ENCODE measurements at places on chromosomes 4 and X.
A peak's percentile ranks its signal among the peaks of the same experiment; 100 is the strongest.

DNA sequence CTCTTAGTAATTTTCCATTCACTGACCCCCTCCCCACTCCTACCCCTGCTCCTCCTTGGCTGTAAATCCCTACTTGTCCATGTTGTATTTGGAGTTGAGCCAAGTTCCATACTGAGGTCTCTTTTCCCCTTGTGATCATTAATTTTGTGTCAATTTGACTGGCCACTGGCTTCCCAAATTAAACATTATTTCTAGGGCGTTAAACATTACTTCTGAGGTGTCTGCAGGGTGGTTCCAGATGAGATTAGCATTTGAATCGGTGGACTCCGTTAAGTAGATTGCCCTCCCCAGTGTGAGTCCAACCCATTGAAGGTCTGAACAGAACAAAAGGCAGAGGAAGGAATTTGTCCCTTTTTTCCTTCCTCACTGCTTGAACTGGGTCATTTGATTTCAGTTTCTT is 25.7 kb downstream of the SLC39A8 start:
- no peak for DNase-seq

DNA sequence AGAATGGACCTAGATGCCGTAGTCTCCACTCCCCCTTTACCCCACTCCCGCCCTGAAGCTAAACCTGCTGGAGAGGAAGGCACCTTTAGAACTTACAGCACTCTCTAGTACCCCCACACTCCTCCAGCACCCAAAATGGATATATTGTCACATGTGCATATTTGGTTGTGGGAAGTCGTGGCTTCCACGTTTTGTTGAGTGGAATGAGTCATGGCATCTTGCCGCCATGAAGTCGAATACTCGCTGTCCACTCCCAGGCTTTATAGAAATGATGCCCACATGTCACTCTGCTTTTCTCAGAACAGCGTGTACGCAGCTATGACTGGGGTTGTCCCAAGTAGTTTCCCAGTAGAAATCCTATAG is 545 bp downstream of the ABCE1 start:
- DNase-seq = peak; percentile 14

GRCh38 chr4:142405021-142405694 is 440.9 kb downstream of the INPP4B start:
- DNase-seq = peak; percentile 69

DNA sequence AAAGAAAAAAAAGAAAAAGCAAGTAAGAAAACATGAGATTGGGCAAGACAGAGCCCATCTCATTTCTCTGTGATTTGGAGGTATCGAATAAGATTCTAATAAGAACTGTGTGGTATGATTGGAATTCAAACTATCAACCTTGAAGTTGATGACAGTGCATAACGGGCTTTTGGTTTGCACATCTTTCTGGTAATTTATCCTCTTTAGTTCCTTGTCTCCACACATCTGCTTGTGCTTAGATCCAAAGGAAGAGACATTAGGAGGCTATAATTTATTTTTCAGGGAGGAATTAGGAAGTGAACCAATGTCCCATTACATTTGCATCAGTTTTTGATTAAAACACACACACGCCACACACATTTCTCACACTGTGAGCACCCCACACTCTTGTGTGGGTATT is 149.9 kb downstream of the ARSF start:
- no peak for DNase-seq

- no peak for DNase-seq
These were observed 290.8 kb upstream of the GIMD1 start for GRCh38 chr4:106659371-106659770.

DNA sequence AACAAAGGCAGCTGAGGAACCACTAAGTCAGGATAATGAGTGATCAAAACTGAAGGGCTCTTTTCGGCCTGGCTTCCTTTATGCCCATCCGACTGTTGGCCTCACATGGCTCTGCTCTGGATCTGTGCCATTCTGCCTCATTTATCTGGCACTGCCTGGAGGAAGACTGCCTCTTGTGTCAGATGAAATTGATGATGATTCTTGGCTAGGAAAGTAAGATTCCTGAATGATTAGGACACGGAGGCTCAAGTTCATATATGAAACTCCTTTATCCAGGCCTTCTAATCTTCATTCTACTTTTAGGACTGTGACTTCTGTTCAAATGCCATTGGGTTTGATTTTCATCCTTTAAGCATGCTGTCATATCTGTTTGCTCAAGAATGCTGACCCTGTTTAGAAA is 475.4 kb upstream of the RPS6KA3 start:
- DNase-seq = no peak

DNA sequence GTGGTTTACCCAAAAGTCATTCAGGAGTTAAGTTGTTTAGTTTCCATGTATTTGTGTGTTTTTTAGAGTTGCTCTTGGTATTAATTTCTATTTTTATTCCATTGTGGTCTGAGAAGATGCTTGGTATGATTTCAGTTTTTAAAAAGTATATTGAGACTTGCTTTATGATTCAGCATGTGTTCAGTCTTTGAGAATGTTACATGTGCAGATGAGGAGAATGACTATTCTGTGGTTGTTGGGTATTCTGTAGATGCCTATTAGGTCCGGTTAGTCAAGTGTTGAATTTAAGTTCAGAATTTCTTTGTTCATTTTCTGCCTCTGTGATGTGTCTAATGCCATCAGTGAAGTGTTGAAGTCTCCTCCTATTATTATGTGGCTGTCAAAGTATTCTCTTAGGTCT is 249.4 kb downstream of the ARHGAP10 start:
- no peak for DNase-seq

DNA sequence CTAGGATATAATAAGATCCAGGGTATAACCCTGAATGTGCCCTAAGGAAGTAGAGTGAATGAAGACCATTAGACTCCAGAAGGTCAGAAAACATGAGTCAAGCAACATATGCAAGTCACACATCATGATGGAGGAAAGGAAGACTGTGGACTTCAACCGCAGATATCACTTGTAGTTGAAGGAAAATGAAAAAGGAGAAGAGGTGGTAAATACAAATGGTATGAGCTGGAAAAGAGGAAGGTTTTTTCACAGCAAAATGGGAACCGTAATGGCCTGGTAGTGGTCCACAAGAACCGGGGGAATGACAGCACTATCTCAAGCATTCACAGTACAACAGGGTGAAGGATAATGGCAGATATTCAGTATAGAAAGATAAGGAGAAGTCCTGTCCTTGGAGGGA is 5.2 kb upstream of the SCFD2 start:
- no peak for DNase-seq

DNA sequence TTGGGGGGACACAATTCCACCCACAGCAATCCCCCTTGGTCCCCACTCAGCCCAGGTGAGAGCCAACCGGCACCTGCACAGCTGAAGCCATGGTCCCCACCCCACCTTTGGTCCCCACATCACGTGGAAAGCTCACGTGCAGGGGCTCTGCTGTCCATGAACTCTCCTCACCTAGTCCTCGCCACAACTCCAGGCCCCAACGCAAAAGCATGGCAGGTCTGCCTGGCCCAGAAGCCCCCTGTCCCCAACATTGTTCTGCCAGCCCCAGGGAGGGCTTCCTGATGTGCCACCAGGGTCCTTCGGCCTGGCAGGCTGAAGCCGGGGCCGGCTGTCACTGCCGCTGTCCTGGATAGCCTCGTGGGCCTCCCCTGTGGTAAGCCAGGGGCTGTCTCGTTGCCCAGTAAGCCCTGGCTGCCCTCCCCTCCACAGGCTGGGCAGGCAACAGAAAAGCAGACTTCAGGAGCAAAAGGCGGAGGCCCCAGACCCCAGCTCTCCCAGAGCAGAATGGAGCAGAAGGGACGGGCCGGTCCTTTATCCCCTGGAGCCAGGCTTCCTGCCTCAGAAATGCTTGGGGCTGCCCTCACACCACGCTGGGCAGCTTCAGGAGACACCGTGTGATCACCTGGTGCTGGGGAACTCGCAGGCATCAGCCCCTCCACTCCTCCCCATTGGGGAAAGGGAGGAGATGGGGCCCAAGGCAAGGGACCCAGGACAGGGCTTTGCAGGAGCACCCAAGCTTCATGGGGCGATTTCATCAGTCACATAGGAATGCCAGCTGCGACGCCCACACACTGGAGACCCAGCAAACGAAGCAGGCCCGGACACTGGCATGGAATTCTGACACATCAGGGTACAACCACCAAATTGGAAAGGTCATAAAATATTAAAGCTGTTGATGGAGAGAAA is 103.7 kb downstream of the ADRA2C start:
- DNase-seq = no peak

DNA sequence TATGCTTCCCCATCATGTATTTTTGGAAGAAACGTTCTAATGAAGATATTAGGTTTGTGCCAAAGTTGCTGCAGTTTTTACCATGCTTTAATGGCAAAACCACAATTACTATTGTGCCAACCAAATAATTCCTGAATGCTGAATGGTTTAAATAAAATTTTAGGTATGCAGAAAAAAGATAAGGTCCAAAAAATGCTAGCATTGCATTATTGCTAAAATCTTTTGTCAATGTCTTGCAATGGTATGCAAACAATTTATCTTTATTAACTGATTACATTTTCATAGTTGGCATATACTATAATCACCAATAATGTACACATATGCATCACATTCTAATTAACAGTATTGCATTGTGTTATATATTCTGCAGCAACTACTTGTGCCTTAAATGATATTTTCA is 1657.4 kb upstream of the IGFBP7 start:
- DNase-seq = no peak

DNA sequence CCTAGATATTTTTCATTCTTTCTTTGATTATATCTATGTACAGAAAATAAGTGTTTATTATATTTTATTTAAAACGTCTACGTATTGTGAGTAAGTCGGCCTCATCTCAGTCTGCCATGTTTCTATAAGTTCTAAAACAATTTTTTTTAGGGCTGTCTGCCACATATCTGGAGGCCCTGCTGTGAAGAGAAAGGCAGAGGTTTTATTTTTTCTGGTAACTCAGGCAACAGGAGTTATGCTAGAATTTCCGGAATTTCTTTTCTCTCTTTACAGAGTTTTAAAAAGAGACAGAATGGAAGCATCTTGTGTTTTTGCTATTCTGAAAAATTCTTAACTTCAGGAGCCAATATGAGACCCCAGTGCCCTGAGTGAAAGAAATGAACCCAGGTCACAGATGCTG is 1124.0 kb upstream of the TENM3 start:
- DNase-seq = no peak

DNA sequence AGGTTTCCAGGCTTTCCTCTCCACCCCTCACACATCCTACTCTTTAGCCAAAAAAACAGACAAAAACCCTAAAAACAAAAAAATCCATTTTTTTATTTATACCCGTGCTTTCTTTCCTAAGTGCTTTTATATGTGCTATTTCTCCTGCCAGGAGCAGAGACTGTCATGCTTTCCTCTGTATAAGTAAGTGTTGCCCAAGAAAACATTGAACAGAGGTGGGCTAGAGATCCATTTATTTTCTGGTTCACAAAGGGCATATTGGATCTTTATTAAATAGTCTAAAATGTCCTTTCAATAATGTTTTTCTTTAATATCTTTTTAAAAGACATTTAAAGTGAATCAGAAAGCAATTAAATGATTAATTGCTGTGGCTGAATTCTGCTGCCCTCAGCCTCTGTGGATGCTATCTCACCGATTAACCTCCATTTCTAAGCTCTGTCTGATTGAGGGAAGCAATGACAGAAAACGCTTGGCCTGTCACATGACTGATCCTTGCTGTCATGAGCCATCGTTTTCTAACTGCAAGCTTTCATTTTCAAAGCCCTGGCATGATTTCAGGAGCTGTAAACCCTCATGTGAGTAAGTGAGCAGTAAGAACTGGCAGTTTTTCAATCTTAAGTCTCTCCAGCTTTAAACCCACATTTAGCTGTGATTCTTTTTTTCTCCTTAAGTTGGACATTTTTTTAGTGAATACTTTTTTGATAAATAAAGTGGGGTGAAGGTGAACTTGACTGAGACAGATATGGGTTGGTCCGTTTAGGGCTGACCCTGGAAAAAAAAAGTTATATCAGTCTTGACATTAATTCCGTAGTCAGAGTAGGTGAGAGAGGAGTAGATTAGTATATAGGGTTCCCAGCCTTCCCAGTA is 180.7 kb upstream of the PGRMC2 start:
- peak; percentile 33 for DNase-seq
